Neural crest cell (in vitro differentiated cells): ENCODE measurements at places on chromosomes 16 and 17. TPM values are rescaled to one million over a fixed set of nuclear protein-coding genes. Genes with fewer than 3 reads are reported as not detected.

Gene CHST4
- not detected in 2 replicates for total RNA-seq

GRCh38 chr16:88939972-88940861 is 36.8 kb downstream of the CBFA2T3 start:
- no peaks in the 10 kb centered on the region for H3K36me3 ChIP-seq
- H3K27ac ChIP-seq: no peak overlapping the region
- H3K4me3 ChIP-seq: no peak overlapping the region
- H3K27me3 ChIP-seq: peaks cover 59% of the 10 kb centered on the region
- no peaks in the 10 kb centered on the region for H3K4me1 ChIP-seq

GRCh38 chr17:46940692-46941404 is 17.9 kb downstream of the GOSR2 start:
- peaks cover 27% of the 10 kb centered on the region for H3K4me1 ChIP-seq
- no peaks in the 10 kb centered on the region for H3K27me3 ChIP-seq
- H3K4me3 ChIP-seq: no peak overlapping the region
- peaks cover 3% of the 10 kb centered on the region for H3K36me3 ChIP-seq
- peak; percentile 82 for DNase-seq

Gene ABCA9
- 1.3 and 2.3 TPM in 2 replicates for total RNA-seq

Gene SPATA20
- 24.4 and 25.8 TPM in 2 replicates for total RNA-seq

DNA sequence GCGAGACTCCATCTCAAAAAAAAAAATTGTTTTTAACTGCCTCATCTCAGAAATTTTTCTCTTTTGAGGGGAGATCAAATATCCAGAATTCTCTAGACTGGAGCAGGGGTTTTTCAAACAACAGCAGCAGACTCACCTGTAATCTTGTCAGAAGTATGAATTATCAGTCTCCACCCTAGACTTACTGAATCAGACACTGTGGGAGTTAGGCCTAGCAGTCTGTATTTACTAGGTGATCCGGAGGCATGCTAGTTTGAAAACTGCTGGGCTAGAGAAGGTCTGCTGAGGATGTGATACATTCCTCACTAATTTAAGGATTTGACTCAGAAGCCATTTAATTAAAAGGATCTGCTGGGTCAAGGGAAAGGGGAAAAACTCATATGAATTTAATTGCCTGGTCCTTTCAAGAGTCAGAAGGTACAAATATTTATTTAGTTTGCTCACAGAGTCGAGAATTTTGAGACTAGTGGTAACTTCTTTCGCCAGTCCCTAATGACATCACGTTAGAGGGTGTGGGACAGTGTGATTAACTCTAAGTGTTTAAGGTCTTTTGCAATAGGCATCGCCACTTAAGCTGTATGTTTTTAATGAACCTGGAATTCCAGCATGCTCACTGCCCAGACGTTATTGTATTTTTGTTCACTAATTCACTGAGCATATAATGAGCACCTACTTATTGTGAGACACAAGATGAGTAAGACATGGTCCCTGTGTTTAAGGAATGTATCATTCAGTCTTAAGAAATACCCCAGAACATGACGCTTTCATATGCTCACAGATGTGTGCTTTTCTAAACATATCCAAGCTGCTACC is 14.2 kb downstream of the ATP6V0A1 start:
- H3K4me3 ChIP-seq: no peak overlapping the region
- peaks cover 22% of the 10 kb centered on the region for H3K36me3 ChIP-seq
- DNase-seq: no peak
- no peak overlapping the region for H3K27ac ChIP-seq
- no peaks in the 10 kb centered on the region for H3K27me3 ChIP-seq

DNA sequence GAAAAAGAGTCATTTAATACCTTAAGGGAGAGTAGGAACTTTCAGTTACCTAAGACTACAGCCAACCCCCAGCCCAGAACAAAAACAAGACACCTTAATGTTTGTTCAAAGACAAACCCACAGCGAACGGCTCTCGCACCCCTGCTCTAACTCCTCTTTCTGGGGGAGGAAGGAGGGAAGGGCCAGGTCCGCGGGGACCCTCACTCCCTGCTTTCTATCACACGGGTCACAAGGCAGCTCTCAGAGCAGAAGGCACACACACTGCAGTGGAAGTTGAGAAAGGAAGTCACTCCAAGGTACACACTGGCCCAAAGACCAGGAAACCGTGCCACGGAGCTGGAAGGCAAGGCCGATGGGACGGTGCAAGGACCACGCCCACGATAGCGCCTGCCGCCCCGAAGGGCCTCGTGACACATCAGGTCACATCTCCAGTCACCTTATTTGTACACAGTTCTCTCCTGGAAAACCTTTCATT is 10.0 kb downstream of the LITAFD start:
- H3K4me3 ChIP-seq: no peak overlapping the region
- no peak overlapping the region for H3K27ac ChIP-seq
- no peak for DNase-seq
- H3K4me1 ChIP-seq: peaks cover 30% of the 10 kb centered on the region
- H3K27me3 ChIP-seq: no peaks in the 10 kb centered on the region

- H3K27ac ChIP-seq: no peak overlapping the region
- peaks cover 5% of the 10 kb centered on the region for H3K27me3 ChIP-seq
- peaks cover 5% of the 10 kb centered on the region for H3K4me1 ChIP-seq
- no peak for DNase-seq
Observed at GRCh38 chr16:47065766-47066688, 77.7 kb downstream of the NETO2 start.
